ENCODE measurements at places on chromosomes 12 and 14.

DNA sequence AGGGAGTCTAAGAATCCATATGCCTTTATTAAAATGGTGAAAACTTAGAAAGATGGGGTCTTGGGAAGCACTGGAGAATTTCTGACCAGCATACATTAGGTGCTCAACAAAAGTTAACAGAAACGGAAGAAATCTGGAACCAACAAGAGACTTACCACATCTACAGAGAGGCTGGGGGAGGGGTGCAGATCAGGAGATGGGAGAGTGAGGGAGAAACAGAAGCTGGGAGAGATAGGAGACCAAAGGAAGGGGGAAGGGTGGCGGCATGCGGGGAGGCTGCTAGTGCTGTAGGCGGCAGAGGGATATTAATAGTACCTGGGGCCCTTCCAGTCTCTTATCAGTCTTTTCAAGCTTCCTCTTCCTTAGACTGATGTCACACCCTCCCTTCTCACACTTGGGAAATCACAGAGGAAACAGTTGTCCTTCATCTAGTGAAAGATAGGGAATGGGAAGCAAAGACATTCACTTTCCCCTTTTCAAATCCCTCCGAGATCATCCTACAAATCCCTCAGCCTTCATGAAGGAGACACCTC lies 18.1 kb downstream of the ZBTB39 start:
- no peak for DNase-seq

GRCh38 chr14:33279865-33280264 lies 341.2 kb downstream of the NPAS3 start:
- no peak for DNase-seq

DNA sequence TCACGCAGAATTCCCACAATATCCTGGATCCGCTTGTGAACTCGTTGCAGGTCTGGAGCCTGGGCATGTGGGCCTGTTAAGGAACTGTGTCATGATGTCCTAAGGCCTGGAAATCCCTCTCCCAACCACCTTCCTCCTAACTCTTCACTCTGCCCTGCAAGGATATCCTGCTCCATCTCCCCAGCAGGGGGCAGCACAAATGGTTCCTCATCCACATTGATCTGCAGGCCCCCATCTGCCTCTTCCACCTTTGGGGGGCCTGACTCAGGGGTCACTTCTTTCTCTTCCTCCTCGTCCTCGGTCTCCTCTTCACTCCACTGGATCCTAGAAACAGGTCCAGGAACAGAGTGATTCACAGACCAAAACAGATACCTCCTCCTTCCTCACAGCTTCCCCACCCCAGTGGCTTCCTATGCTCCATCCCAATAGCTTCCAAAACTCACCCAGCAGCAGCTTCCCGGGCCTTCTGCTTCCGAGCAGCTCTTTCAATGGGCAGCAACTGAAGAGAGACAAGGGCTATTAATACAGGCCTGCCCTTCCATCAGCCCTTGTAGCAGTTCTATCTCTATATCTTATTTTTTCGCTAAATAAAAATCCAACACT lies 4.5 kb downstream of the NOP2 start:
- DNase-seq: no peak

GRCh38 chr12:118560733-118561132 lies 184.4 kb downstream of the SUDS3 start:
- no peak for DNase-seq
